ENCODE measurements at places on chromosomes 11 and 22.

GRCh38 chr11:11499300-11499699, 122.5 kb downstream of the GALNT18 start:
- DNase-seq: no peak

GRCh38 chr11:92357344-92357743, 132.7 kb downstream of the FAT3 start:
- DNase-seq: no peak

DNA sequence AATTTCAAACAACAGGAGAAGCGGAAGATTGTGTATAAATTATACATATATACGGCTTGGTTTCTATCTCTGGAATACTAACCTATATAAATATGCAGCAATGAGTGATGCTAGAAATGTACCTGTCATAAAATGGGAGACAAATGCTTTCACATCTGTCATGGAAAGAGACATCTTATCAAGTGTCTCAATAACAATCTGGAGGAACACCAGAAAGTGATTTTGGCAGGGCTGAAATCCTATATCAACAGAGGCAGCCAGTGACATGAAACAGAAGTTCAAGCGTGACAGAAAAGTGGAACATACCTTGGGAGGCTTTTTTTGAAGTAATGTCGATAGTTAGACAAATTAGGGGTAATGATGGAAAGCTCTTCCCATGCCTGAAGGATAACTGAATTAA, 834.6 kb downstream of the JRKL start:
- DNase-seq: no peak

DNA sequence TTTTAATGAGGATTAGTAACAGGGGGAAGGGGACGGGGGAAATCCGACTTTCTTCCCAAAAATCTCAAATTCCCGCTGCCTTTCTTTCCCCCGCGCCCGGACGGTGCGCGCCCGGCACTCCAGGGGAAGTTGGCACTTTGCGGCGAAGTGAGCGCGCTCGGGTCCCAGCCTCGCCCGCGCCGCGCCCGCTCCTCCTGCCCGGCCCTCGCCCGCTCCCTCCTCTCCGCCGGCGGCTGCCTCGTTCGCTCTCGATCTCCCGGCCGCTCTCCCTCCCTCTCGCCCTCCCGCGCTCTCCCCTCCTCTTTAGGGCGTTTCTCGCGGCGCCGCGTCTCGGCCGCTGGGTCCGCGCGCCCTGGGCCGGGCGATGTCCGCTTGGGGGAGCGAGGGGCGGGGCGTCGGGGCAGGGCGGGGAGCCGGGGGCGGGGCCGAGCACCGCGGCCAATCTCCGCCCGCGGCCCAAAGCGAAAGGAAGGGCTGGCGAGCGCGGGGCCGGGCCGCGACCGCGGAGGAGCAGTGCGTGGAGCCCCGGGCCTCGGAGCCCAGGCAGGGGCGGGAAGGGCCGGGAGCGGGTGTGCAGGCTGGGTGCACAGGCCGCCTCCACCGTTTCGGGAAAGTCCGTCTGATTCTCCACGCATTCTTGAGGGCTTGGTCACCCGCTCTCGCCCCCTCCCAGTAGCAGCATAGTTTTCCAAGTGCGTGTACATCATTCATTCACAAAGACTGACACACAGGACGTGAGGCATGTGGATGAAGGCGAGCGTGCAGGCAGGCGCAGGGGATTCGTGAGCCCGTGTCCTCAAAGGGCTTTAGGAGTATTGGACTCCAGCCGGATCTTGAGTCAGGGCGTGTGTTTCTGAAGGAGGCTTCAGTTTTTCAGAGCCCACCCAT, 65.1 kb downstream of the ETS1 start:
- DNase-seq: peak; percentile 89

DNA sequence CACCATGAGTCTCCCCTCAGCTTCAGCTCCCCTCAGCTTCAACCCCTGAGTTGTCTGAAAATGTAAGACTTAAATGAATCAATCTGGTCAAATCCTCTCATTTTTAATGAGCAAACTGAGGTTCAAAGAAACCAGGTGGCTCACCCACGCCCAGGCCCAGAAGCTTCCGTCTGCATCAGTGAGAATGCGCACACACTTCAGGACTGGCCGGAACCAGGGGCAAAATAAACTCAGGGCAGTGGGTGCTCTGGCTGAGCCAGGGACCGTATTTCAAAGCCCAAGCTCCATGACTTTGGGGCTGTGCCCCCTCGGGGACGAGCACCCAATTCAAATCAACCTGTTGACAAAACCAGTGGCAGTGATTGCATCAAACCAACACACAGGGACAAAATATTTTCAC, 3.1 kb downstream of the SULT4A1 start:
- DNase-seq: no peak

- DNase-seq: peak; percentile 7
Measured at GRCh38 chr22:42680648-42681047, 31.5 kb upstream of the CYB5R3 start.

Data from activated CD4-positive, alpha-beta T cell treated with anti-CD3 and anti-CD28 coated beads, Interleukin-2, amount 50 U/mL, for 48 hours (primary cell).